ENCODE measurements at places on chromosomes 11 and 22. TPM values are rescaled to one million over a fixed set of nuclear protein-coding genes. Genes with fewer than 3 reads are reported as not detected.

Gene NAT10
- 24.7 TPM for total RNA-seq

Gene MMP27
- not detected for total RNA-seq

Gene PRR33
- 0.82 TPM for total RNA-seq

Gene UFD1
- 34.7 TPM for total RNA-seq

- DNase-seq, result no peak
These were observed 133.3 kb downstream of the TBC1D22A start for GRCh38 chr22:46895753-46896152.

DNA sequence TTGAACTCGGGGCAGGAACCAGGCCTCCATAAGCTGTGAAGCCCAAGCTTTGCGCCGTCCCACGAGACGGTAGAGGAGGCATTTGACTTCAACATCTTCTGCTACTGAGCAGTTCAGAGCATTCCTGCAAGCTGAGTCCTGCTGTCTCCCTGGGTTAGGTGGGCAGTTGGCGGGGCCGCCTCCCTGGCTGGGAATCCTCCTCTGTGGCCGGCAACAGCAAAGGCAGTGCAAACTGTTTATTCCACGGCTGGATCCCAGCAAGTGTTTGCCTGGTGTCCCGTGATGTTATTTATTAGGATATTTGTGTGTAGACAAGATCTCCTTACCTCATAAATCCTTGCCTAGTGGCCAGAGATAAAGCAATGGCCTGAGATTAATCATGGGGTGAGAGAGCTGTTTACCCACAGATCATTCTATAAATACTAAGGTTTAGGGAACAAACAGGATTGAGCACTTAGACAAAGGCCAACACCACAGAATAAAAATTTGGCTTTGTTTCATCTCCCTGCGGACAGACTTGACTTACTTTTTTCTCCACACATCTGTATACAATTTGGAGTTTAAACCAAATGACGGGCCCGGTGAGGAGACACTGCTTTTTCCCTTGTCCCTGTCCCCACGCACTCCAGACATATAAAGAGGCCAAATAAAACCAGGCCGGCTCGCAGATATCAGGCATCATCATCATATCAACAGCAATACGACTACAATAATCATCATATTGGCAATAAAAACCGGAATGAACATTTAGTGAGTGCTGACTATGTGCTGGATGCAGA lies 63.4 kb downstream of the NAT10 start:
- peak; percentile 11 for DNase-seq

DNA sequence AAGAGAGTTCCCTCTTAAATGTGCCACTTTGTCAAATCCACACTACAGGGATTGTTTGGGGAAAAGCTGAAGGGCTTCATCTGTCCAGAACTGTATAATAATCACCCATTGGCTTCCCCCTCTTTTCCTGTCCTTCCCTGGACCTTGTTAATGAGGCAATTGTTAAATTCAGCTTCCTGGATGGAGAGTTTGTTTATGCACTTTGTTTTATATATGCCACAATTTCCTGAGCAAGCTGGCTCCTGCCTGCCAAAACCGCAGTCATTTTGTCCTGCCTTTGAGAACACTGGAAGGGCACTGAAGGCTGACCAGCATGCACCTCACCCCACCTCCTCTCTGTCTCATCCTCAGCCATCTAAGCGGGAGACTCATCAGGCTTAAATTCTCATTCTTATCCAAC lies 86.2 kb downstream of the MSANTD4 start:
- DNase-seq, result no peak

DNA sequence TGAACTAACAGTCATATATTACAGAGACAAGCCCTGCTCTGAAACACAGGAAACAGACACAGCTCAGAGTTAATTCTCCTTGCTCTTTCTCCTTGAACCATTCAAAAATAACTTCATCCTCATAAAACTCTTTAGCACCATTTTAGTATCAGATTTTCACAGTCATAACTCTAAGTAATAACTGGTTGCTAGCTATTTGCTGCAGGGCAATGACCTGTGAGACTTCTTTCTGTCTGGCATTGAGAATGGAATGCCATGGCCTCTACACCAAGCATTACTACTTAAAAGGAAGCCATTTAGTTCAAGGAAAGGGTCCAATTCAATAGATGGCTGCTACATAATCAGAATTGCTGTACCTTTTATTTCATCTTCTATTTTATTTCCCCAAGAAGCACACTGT lies 186.6 kb upstream of the CCDC90B start:
- DNase-seq, result no peak

GRCh38 chr11:64456509-64457320 lies 97.8 kb downstream of the RPS6KA4 start:
- DNase-seq, result no peak

Data from right cardiac atrium (tissue), 5 donors.